ENCODE measurements at places on chromosomes 5 and 9.

DNA sequence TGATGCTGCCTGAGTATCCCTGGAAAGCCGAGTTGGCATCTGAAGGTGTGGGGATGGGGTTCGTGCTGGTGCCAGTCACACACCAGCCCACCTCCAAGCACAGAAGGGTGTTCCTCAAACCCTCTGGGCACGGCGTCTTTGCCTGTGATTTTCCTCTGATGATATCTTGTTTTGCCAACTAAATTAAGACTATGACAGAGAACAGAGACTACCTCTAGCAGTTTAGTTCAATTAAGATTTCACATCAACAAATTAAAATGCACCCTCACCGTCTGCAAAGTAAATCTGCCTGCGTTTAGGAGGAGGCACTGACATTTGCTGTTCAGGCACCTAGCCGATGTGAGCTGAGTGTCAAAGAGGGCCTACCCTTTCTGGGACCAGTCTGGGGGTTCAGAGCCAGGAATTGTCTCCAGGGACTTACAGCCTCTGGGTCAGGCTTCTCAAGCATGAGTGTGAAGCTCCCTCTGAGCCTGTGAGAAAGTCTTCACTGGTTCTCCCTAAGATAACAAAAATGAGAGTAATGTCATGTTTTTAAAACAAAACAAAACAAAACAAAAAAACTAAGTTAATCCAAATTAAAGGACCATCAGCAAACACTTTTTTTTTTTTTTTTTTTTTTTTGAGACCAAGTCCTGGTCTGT is 55.4 kb upstream of the CTNNA1 start:
- no peak for DNase-seq

GRCh38 chr9:73152543-73152844 is 829 bp downstream of the ANXA1 start:
- DNase-seq = no peak

GRCh38 chr5:14234204-14234603 is 91.1 kb downstream of the TRIO start:
- no peak for DNase-seq

DNA sequence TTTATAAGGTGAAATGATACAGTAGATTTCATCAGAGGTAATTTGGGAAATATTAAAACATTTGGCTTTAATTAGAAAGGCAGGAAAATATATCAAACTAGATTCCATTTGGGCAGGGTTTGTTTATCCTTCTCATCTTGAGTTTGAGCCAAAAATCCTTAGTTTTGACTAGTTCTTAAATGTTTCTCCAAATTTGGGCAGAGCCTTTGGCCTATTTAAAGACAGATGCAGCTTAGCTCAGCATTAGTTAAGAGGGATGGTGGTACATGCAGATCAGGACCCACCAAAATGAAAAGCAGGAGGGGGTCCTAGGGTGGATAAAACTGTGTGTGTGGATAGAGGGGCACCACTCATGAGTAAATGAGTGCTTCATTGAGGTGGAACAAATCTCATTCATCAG is 20.3 kb upstream of the ARRDC3 start:
- no peak for DNase-seq

DNA sequence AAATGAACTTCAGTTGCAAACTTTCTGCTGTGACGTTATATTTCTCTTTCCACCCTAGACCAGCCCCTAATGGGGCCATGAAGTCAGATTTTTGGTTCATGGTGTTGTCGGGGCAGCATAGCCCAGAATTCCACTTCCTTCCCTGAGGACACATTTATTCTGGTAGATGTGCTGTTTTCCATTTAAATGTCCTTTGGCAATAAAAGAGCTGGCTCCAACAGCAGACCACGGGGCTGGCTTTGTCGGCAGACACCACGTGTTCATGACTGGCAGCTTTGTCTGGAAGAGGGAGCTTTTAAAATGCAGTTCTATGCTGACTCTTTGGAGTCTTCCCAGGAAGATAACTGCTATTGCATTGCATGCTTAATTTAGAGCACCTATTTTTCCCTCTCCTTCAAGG is 17.6 kb upstream of the LCP2 start:
- DNase-seq = peak; percentile 62

Measured in nucleus accumbens (tissue), 56 donors.